Motor neuron (in vitro differentiated cells): ENCODE measurements at places on chromosomes 7 and 10. TPM values are rescaled to one million over a fixed set of nuclear protein-coding genes. Genes with fewer than 3 reads are reported as not detected.

- no peak for ATAC-seq
Measured at GRCh38 chr7:106895246-106895864, 30.3 kb downstream of the PIK3CG start.

DNA sequence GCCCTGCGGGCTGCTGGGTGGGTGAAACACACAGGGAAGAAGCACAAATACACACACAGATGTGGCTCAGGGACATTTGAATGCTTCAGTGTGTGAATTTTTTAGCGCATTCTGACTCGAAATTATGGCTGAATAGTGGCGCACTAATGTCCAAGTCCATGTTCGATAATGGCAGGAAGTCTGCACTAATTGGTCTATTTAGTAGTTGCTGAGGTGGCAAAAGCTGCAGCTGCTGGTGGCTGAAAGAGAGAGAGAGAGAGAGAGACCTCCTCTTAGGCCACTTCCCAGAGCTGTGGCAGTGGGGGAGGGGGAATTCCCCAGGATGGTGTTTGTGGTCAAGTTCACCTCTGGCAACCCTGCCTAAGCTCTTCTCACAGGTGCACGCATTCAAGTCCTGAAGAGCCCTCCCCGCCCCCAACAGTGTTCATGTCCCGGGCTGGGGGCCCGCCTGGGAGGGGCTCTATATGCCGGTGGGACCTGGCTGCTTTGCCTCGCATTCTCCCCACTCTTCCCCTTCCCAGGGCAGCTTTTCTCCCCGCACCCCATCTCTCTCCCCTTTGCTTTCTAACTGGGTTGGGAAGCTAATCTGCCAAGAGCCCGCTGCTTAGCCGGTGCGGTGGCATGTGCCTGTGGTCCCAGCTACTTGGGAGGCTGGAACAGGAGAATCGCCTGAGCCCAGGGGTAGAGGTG, 6.0 kb upstream of the MNX1 start:
- ATAC-seq: no peak

- ATAC-seq: no peak
Measured at GRCh38 chr7:52825611-52826010, 209.8 kb upstream of the POM121L12 start.

GRCh38 chr7:8134089-8134733, 127.8 kb downstream of the ICA1 start:
- ATAC-seq: no peak

DNA sequence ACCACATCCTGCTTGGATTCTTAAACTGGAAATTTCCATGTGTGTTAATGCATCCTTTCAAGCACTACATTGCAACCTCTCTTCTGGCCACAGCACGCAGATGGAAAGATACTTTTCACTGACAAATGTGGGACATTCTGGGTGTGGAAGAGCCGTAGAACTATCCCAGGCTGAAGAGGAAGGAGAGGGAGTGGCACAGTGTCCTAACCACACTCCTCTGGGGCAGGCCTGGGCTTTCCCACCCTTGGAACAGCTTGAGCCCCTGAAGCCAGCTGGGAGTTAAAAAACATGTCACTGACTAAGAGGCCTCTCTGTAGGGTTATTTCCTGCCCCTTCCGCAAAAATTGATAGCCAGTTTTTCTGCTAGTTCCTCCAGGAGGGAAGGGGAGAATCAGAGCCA, 34.0 kb upstream of the DNMBP start:
- no peak for ATAC-seq

DNA sequence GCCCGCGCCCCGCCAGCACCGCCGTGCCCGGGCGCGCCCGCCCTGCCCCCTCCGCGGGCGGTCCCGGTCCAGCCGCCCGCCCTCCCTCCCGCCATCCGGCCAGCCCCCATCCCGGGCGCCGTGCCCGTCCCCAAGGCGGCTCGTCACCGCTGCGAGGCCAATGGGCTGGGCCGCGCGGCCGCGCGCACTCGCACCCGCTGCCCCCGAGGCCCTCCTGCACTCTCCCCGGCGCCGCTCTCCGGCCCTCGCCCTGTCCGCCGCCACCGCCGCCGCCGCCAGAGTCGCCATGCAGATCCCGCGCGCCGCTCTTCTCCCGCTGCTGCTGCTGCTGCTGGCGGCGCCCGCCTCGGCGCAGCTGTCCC, at the start of gene HTRA1:
Gene HTRA1, plus strand, starts transcription at position 187 of the 362 bp plus-strand sequence. Its CDS starts 100 bp downstream, at position 287.
- peak; percentile 74 for ATAC-seq

- ATAC-seq: no peak
Measured at GRCh38 chr10:110793886-110794285, 77.8 kb upstream of the PDCD4 start.

DNA sequence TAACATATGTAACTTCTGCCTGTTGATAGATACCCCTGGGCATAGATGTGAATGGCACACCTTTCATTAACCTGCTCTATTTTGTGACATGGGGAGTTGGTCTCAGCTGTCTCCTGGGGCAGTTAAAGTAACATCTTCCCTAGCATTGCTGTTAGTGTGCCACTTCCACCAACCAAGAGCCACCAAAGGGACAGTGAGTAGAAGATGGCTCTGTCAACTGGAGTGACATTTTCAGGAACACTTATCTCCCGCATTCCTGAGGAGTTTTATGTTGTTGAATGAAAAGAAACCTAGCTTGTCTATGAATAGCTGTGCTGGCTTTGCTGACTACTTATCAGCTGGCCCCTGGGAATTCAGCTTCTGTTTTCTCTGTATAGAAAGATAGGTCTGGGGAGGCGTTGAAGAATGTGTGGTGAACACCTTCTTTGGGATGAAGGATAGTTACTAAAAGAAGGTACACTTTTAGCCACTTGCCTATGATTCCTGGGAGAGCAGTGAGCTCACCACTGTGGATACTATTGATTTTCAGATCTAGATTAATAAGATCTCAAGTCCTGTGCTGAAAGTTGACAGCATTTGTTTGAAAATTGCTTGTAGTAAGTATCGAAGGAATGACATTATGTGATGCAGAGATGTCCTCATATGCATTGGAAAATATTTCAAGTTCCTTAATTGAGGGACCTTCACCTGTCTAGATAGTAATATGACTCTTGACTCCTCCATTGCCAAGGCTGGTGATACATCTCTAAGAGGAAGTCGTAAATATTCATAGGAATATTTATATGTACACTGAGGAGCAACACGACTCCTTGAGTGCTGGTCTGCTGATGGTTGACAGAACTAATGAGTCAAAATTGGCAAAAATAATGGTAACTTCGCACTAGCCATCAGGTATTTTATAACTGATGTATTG, 7.6 kb downstream of the STARD3NL start:
- ATAC-seq: peak; percentile 15

DNA sequence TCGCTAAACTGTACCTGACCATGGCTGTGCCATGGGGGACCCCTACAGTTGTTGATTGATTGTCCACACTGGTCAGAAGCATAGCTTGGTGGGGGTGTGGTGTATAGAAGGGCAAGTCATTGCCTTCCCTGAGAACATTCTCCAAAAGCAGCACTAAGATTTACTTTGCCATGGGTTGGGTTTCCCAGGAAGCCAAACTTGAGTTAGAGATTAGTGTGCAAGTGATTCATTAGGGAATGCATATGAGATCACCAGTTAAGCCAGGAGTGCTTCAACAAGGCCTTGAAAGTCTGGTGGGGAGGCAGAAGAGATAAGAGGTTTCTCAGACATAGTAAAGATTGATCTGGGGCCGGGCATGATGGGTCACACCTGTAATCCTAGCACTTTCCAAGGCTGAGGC, 21.4 kb upstream of the TPST1 start:
- ATAC-seq: peak; percentile 44

GRCh38 chr10:71302874-71303568, 16.0 kb upstream of the SLC29A3 start:
- ATAC-seq: peak; percentile 55

GRCh38 chr10:5395168-5395567, 9.5 kb downstream of the TUBAL3 start:
- no peak for ATAC-seq

DNA sequence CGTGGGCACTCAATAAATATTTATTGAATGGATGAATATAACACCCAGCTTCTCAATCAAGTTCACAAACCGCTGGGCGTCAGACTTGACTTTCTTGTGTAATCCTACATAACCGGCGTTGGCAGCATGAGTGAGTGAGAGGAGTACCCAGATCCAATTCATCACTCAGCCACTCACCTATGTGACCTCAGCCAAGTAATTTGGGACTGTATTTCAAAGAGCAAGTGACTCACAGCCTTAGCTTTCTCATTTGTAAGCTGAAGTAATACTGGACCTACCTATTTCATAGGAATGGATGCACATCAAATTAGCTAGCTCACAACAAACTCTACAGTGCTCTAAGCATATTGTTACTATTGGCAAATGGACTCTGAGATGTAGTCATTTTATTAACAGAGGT, 53.8 kb upstream of the FAM204A start:
- ATAC-seq: peak; percentile 89

DNA sequence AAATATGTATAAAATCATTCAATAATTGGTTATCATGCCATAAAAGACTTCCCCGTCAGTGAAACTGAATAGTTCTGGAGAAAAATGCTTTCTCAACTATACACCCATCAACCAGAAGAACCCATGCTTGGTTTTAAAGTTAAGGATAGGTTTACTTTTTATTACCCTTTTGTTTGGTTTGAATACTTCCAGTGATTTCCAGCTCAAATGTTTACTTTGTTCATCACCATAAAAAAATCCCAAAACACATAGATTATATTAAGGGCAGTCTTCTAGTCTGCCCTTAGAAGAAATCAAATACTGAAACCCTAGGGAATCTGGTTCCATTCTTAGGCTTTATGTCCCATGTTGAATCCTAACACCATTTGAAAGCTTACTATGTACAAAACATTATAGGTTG, 49.2 kb downstream of the PTTG1IP2 start:
- no peak for ATAC-seq

GRCh38 chr10:33134011-33134751, 176.2 kb upstream of the ITGB1 start:
- ATAC-seq: peak; percentile 63

DNA sequence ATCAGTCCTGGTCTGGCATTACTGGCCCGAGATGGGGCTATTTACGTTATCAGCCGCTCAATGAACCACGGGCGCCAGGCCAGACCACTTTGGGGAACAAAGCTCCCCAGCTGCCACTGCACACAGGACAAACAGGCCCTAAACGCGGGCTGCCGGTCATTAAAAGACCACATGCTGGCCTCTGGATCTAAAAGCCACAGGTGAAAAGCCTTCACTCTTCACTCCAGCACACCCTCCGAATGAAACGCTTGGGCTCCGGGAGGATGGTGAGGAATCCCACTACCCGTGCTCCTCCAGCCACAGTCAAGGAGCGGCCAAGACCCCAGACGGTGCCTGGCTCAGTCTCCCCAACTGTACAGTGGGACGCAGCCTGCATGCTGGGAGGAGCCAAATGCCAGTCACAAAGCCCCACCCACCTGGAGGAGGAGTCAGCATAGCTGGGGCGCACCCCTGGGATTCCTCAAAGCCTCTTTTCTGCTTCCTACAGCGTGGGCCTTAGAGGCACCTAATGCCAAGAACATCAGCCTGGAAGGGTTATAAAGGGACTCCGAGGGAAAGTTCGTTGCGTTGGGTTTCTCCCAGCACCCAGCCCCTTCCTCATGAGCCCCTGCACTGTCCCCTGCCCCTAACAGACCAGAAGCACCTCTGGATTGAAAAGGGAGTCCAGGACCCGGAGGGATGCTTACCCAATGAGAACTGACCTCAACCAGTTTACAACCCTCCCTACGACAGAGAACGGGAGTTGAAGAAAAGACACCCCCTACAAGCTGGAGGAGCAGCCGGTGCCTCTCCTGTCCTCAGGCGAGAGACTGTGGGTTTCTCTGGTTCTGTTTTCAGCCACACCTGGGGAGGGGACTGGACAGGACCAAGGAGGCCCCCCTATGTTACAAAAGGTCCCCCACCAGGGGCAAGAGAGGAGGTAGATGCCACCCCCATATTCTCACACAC, 4.7 kb downstream of the PDGFA start:
- ATAC-seq: no peak

DNA sequence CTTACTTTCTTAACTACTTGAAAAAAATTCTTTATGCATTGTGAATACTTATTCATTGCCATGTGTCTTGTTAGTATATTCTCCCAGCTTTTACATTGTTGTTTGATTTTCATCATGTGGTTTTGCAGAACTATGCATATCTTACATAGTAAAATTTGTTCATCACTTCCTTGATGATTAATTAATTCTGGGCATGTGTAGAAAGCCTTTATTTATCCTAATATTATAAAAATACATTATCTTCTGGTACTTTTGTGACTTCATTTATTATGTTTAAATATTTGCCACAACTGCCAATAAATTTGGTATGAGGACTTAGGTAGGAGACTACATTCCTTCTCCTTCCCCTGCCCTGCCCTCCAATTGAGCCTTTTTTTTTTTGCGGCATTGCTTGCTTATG, 166.0 kb upstream of the ZNF32 start:
- no peak for ATAC-seq

The OPN1SW gene
- not detected in 2 replicates for total RNA-seq

The PNLIPRP2 gene
- not detected in 2 replicates for total RNA-seq

The TLX1 gene
- total RNA-seq: 0.21 and 0.60 TPM in 2 replicates

The FKBP6 gene
- 0.08 and 0.23 TPM in 2 replicates for total RNA-seq

The GIMAP6 gene
- 0.13 TPM in 1 of 2 replicates, not detected in the other for total RNA-seq

The CRTAC1 gene
- 3.8 and 8.2 TPM in 2 replicates for total RNA-seq

The MYH16 gene
- total RNA-seq: 0.38 and 0.60 TPM in 2 replicates

The CLEC2L gene
- total RNA-seq: 0.23 and 0.24 TPM in 2 replicates

The CYP3A5 gene
- 2.9 and 3.2 TPM in 2 replicates for total RNA-seq
